ENCODE measurements at places on chromosomes 4 and X. TPM values are rescaled to one million over a fixed set of nuclear protein-coding genes. Genes with fewer than 3 reads are reported as not detected.

DNA sequence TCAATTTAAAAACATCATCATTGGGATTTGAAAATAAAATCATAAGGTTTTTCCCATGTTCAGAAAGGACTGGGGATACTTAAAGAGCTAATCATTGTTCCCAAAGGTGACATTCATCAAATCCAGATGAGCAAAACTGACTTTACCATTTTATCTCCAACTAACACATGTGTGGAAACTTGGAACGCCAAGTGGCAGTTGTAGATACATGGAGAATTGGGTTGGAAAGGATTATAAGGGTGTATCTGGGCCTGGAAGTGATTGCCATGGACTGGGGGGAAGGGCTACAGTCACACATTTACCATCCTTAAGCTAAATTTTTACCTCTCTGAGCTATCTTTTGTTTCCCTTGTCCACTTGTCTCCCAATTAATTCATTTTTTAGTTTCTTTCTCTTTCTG, 203.4 kb downstream of the SLC39A8 start:
- H3K27me3 ChIP-seq = no peaks in the 10 kb centered on the region
- DNase-seq = no peak
- no peak overlapping the region for H3K4me3 ChIP-seq
- H3K27ac ChIP-seq = no peak overlapping the region
- H3K4me1 ChIP-seq = peaks cover 7% of the 10 kb centered on the region

DNA sequence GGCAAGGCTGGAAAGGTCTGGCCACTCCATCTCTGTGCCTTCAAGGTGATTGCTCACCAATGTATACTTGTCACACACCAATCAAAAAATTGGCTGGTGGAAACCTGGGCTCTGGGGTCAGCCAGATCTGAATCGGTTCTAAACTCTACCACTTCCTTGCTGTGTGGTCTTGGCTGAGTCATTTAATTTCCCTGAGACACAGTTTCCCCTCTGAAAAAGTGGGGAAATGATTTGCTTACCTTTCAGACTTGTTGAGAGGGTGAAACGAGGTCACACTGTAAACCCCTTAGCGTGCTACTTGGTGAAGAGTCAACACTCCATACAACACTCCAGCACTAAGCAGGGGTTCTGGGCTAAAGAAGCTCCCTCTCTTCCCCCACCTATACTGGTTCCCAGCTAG, 252.3 kb upstream of the ZIC3 start:
- no peak for DNase-seq
- H3K36me3 ChIP-seq = no peaks in the 10 kb centered on the region
- no peaks in the 10 kb centered on the region for H3K4me1 ChIP-seq
- H3K27me3 ChIP-seq = no peaks in the 10 kb centered on the region

The FMR1NB gene
- total RNA-seq = not detected

The TIGD2 gene
- total RNA-seq = 1.7 TPM
